Stimulated activated CD8-positive, alpha-beta memory T cell treated with anti-CD3 and anti-CD28 coated beads, Interleukin-7, amount 100 ng/mL, for 24 hours (primary cell): ENCODE measurements at places on chromosomes 11 and 22.

GRCh38 chr22:17143101-17143500, 16.0 kb downstream of the HDHD5 start:
- DNase-seq, result no peak

GRCh38 chr11:2927121-2927800, 2.0 kb downstream of the PHLDA2 start:
- DNase-seq, result no peak

DNA sequence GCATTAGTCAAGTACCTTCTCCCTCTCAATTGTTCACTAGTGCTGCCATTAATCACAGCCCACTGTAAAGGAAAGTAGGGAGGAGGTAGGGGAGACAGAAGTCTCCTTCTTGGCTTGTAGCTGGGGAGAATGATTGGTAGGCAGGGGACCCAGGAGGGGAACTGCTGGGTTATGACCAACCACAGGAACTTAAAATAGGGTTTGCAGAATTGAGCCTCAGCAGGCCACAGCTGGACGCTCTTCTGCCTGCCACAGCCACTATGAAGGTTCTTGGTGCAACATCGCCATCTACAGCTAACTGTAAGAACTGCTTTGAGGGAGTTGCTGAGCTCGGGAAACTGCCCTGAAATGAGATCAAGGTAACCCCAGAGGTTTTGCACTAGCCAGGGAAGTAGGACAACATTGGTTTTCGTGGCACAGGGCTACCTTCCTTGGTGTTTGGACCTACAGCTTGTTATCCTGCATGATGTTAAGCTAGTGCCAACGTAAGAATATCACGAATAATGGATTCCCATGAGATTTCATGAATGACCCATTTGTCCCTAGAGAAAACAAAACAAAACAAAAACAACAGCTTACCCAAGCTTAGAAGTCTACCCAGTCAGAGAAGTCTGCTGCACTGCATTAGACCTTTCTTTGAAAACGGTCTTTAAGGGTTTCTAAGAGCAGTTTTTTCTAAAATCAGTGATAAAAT, 787.1 kb upstream of the API5 start:
- DNase-seq, result no peak

DNA sequence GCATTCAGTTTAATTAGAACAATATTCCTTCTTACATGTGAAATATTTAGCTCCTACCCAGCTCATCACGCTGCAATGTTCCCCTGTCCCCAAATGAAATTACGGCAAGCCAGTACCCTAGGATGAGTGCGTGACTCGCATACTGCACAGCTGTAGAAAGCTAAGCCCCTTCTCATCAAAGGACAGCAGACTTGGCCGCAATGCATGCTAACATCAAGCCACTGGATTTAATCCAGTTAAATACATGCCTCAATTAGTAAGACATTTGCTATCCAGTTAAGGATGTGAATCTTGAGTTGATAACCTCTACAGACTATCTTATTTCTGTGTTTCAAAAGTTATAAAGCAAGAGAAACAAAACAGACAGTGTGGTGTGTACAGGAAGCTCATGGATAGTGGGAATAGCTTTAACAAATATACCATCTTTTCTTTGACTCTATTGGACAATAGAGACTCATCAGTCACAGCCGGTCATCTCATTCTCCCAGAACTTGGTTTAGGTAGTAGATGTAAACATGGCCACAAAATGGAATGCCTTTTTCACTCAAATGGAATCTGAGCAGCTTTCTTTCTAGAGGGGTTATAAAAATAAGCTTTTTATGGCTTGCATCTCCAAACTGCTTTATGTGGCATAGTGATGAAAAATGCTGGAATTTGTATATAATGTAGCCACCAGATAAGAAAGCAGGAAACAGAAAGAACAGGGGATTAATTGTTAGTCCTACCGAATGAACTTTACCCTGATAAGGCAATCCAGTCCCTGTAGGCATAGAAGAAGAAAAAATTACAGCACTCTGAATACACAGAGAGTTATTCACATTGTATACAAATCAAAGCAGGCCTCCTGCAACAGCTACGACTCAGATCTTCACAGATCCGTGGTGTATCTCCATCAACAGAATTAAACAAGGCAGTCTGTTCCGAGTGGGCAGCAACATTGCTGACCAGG, 224.1 kb downstream of the CADM1 start:
- DNase-seq, result no peak

DNA sequence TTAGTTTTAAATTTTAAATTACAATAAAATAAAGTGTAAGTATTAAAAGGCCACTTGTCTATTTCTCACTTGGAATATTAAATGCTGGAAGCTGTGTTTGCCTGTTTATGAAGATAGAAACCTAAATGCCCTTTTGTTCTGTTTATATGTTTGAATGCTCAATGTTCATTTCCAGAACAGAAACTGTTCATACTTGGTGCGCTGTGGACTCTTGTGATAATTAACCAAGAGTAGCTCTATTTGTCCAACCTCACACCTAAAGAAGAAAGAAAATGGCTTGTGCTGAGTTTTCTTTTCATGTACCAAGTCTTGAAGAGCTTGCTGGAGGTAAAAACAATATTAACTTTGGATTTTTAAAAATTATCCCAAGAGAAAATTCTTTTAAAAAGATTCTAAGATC, 5.7 kb downstream of the C11orf54 start:
- no peak for DNase-seq
